Naive thymus-derived CD8-positive, alpha-beta T cell (primary cell): ENCODE measurements at places on chromosomes 6 and 20. TPM values are rescaled to one million over a fixed set of nuclear protein-coding genes. Genes with fewer than 3 reads are reported as not detected.

- DNase-seq, result no peak
Measured at GRCh38 chr6:14383393-14384174, 266.0 kb downstream of the CD83 start.

DNA sequence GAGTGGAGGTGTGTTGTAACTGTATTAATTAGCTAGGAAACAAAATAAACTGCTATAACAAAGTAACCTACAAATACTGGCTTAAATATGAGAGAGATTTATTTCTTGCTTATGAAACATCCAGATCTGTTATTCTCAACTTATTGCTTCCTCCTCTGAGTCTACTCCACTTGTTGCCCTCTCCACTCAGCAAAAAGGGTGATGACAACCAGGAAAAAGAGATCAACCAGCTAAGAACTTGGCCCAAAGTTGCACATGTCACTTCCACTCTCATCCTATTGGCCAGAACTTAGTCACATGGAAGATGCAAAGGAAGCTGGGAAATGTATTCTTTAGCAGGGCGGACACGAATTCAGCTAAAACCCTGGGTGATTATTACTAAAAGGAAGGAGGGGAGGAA is 5.2 kb upstream of the TP53RK start:
- no peak for DNase-seq

- peak; percentile 3 for DNase-seq
Measured at GRCh38 chr6:35411066-35411465, 41.1 kb upstream of the FANCE start.

DNA sequence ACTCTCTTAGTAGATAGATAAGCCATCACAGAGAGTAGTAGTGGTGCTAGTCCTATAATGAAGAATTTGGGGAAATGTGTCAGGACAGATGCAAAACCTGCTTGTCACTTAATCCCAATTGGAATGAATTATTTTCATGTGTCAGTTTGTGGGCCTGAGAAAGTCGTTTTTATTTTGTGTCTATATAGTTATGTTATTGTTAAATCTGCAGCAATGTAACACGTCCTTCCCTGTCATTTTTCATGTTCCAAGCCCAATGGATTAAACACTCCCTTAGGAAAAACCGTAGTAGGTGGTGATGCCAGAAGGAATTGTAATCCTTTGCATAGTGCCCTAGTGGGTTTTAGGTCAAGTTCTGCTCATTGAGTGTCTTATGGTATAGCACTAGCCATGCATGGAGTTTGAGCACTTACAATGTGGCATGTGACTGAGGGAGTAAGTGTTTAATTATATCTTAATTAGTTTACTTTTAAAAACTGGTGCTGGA is 105.9 kb upstream of the PRSS16 start:
- no peak for DNase-seq

DNA sequence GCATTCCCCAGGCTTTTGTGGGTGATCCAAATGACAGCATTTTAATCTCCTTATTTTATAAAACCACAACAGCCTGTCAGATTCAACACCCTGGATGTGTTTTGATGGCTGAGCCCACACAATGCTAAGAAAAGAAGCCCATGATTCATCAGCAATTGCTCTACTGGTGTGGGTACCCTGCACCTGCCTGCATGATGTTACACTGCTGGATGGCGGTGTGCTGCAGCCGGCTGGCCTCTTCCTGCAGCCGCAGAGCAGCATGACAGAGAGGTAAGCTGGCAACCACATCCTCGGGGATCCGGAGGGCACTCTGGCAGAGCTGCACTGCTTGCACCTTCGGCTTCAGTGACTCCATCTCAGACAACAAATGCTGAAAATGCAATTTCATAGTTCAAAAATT is 327.5 kb downstream of the SYNE1 start:
- DNase-seq, result peak; percentile 61

DNA sequence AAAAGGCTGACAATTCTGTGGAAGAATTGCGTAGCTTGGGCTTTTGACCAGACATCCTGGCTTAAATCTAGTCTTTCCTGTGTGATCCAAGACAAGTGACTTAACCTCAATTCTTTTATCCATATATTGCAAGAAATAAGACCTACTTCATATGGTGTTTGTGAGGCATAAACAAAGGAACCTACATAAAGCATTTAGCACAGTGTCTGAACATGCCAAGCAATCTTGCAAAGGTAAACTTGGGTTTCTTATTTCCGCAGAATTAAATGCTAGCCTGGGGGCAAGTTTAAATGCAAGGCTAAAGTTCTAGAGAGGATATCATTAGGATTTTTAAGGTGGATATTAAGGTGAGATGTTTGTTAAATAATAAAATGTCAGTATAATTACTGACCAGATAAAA is 47.9 kb downstream of the HDDC2 start:
- DNase-seq, result no peak

GRCh38 chr20:25011831-25012241 is 19.3 kb upstream of the APMAP start:
- no peak for DNase-seq

- DNase-seq, result no peak
Measured at GRCh38 chr20:53503517-53503919, 90.1 kb downstream of the ZNF217 start.

DNA sequence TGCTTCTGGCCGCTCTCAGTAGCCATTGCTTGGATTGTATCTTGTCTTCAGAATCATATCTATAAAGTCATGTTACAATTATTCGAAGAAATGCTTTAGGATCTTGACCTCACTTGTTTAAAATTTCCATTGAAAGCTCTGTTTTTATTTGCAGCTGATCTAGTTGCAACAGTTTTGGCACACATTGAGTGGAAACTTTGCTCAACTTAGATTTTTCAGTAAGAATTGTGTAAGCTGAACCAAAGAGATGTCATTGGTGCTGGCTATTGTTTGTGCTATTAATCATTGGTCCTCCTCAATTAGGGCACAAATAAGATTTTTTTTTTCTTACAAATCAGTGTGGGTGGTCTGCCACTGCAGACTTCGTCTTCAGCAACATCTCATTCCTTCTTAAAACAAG is 649.2 kb downstream of the MMUT start:
- DNase-seq, result no peak

DNA sequence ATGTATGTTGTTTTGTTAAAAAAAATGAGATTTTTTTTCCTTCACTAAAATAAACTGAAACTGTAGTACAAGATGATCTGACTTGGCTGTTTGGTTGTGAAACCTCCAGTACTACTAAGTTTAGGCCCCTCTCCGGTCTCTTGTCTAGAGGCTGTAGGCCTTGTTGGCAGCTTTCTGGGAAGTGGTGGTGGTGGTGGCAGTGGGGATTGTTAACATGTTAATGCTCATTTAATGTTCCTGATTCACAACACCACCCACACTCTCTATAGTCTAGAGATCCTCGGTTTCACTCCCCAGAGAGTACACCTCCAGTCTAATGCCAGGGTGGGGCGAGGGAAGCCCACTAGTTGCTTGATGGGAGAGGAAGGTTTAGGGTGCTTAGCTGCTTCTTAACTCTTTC is 24.1 kb downstream of the STK4 start:
- no peak for DNase-seq

DNA sequence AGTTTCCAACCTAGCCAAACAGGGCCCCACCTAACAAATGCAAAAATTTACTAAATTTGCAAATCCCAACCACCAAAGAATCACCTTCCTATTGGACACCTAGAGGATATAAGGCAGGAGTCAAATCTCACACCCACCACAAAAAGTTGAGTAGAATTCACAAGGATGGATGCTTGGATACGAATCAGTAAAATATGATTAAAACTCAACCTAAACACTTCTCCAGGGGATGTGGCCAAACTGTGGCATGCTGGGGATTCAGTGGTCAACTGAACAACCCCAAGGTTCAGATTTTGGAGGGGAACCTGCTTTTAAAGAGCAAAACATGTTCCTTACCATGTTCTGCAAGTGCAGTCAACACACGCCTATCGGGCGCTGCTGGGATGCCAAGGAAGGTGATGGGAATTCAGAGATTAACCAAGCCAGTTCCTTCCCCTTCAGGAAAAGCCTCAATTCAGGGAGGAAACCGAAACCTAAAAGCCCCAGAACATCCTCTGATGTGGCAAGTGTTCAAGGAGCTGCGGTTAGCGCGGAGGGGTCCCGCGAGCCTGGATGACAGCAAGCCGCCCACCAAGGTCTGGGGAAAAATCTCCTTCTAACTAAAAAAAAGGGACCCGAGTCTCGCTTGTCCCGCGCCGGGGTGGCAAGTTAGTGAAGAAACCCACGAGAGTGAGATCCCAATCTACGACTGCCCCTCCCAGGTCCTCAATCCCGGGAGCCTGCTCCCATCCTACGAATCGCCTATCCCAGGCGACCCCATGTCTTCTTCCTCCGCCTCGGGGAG is 902 bp downstream of the SAMHD1 start:
- DNase-seq, result peak; percentile 75

GRCh38 chr6:12289365-12289919 is 719 bp upstream of the EDN1 start:
- DNase-seq, result peak; percentile 7

- DNase-seq, result no peak
Measured at GRCh38 chr6:143107911-143108761, 47.4 kb downstream of the AIG1 start.

DNA sequence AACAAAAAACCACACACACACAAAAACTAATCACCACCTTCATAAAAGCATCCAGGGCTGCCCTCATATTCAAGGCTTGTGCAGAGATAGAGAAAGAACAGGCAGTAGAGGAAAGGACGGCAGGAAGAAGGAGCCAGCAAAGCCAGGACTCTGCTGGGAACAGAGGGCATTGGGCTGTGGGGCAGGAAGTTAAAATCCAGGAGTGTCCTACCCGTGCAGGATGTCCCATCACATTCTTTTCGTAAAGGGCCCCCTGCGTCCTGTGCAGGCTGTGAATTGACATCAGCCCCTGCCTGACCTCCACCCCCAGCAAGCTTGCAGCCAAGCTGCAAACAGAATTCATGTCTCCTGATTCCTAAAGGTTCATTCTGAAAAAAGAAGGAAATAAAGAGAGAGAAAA is 96.4 kb upstream of the AKAP12 start:
- DNase-seq, result no peak

- DNase-seq, result peak; percentile 88
Measured at GRCh38 chr6:85449388-85449817, 480 bp upstream of the NT5E start.

DNA sequence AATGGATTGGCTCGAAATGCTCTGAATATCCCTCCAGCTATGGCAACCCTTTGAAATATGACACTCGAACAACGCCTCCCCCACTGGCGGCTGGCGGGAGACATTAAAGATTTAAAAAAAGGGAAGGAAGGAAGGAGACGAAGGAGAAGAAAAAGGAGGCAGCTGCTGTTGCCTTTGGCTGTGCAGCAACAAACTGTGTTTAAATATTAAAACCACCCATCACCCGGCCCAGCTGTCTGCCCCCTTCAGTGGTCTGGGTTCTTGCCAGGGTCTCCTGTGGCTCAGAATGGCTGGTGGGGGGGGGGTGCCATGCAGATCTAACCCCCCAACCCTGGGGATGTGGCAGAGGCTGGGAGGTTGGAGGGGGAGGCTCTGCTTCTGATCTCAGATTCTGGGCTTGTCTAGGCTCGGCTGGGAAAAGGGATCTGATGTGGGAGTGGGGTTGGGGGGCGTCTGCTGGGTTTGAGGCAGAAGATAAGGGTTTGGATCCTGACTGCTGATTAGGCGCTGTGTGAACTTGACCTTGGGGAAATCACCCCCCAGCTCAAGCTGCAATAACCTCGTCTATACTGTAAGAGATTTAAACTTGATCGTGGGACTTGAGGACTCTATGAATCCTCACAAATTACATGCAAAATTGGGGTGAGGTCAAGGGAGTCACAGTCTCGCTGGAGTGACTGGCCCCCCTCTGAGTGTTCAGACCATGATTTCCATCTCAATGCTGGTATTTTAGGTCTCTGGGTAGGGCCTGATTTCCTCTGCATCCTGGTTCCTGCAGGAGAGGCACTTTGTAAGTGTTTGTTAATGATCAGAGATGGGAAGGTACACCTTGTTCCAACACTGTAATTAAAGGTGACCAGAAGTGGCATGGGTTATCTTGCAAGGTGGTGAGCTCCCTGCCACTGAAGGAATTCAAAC is 40.3 kb upstream of the BLCAP start:
- DNase-seq, result no peak

DNA sequence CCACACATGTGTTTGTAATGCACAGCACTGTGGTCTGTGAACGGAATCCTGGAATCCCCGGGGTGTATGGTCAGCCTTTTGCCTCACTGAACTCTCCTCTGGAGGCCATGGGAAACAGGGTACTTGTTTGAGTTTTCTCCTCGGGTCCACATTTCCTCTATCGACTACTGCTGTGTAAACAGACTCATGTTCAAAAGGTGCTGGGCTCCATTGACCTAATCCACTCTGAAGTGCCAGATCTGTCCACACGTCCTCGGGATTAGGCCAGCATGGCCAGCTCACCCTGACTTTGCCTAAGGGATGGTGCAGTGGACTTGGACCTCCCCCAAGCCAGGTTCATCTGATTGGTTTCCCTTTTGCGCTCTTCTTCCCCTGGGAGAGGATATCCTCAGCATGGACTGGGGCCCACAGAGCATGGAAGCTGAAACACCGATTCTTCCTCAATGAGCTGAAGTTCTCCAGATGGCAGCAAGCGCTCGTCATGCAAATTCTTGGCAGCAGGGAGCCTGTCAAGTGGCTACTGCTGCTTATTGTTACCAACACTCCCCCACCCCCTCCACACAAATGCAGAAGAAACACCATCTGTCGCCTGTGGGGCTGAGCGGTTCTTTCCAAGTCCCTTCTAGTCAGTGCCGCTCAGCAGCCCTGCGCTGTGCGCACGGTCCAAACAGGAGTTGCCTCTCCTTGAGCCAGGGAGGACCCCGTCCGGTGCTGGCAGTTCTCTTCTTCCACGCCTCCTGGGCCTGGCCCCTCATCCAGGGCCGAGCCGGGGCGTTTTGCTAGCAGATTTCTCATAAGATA is 292.6 kb upstream of the MARCKS start:
- no peak for DNase-seq

DNA sequence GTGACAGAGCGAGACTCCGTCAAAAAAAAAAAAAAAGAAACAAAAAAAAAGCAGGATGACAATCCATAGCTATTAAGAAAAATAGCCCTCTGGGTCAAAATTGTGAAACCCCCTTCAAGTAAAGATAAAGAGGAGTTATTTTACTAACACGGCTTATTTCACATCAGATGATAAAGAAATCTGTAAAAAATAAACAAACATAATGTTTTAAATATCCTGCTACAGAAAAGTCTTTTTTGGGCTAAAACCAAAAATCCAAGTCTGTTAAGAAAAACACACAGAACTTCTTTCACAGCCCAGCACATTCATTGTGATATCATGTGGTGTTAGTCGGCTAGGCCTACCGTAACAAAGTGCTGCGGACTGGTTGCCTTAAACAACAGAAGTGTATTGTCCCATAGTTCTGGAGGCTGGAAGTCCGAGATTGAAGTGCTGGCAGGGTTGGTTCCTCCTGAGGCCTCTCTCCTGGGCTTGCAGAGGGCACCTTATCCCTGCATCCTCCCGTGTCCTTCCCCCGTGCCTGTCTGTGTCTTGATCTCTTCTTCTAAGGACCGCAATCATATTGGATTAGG is 239.2 kb upstream of the TAB2 start:
- DNase-seq, result no peak

- no peak for DNase-seq
Measured at GRCh38 chr6:108589244-108589791, 28.6 kb downstream of the FOXO3 start.

The ARFGEF3 gene
- not detected for polyA plus RNA-seq

The PRR18 gene
- not detected for polyA plus RNA-seq

The TXLNB gene
- polyA plus RNA-seq, result not detected

The INSM1 gene
- polyA plus RNA-seq, result not detected

The TRMT11 gene
- 16.1 TPM for polyA plus RNA-seq

The CD40 gene
- 4.3 TPM for polyA plus RNA-seq

The IL17A gene
- polyA plus RNA-seq, result not detected

The GTSF1L gene
- 0.97 TPM for polyA plus RNA-seq

The SMLR1 gene
- not detected for polyA plus RNA-seq

The BEND6 gene
- not detected for polyA plus RNA-seq

The ARMH2 gene
- polyA plus RNA-seq, result 0.27 TPM

The ANKRD6 gene
- polyA plus RNA-seq, result 3.0 TPM

The PRDM1 gene
- 1.6 TPM for polyA plus RNA-seq

The HLA-DMB gene
- polyA plus RNA-seq, result 16.8 TPM
